ENCODE measurements at places on chromosomes 13 and 19.

DNA sequence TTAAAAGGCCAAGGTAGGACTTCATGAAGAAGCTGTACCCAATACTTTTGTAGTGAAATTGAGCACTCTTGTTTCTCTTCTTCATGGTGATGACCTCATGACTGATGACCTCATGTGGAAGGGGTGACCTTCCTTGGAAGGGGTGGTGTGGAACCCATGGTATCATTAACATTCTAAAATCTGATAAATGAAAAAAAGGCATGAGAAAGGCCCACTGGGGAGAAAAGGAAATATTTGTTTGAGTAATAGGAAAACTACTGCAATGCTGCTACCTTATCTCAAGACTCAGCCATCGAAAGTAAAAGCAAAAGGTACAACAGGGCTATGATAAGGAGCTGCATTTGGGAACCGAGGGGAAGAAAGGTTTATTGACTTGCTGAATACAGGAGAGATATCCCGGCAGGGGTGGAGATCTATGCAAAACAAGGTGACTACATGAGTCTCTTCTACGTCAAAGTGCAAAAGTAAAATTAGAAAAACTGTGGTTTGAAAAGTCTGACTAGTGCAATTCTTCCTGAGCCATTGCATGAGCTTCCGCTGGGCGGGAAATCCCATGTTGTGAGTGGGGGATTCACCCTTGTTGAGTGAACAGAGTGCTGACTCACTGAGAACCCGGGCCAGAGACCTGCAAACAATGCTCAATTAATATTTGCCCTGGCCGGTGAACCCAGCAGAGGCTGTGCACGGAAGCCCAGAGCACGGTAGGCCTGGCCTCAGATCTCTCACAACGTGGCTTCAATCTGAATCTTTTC, 138.9 kb upstream of the RFC3 start:
- peak; percentile 88 for DNase-seq

DNA sequence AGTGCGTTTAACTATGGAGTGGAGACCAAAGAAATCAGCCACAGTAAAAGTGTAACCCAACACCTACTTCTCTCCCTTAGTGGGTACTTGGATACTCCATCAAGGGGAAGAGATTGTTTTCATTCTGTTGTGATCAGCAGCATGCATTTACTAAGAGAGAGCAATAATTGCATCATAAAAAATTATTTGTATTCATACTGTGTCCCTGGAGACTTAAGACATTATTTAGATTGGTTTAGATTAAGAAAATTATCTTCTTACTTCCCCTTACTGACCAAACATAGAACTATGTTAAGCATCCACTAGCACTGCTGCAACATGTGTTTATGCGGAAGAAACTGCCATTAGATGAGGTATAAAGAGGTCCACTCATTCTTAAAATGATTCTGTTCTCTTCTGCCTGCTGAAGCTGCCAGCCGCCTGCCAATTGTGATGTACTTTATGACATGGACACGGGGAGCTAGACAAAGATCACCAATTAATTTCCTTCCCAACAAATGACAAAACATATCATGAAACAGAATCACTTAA, 738.5 kb downstream of the DIAPH3 start:
- DNase-seq: no peak

DNA sequence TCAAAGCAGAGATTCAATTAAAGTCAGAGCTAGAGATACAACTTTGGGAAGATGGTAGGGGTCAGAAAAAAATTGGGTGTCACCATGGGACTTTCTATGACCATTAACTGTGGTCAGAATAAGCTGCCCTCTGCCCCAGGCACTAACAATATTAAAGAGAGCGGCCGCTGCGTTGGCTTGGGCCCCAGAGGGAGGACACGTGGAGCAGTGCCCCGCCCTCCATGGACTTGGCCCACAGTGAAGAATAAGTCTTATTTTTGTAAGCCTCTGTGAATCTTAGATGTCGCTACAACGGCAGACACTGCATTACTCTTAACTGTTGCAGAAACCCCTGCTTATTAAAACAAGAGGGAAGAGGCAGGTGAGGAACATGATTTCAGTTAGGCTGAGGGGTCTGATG, 172.7 kb downstream of the UQCRFS1 start:
- DNase-seq: no peak

DNA sequence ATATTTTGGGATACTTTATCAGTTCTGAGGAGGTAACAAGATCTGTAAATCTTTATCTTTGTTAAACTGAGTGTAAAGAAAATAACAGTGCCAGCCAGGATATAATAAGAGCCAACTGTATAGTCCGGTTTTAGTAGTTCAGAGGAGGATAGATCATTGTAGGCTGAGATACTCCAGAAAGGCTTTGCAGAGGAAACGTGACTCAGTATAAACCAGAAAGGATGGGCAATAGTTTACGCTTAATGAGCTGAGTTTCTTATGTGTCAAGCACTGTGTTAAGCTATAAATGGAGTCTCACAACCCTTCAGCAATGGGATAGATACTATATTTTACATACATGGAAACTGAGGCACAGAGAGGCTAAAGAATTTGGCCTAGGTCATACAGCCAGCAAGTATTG, 3.8 kb downstream of the RFXAP start:
- no peak for DNase-seq

DNA sequence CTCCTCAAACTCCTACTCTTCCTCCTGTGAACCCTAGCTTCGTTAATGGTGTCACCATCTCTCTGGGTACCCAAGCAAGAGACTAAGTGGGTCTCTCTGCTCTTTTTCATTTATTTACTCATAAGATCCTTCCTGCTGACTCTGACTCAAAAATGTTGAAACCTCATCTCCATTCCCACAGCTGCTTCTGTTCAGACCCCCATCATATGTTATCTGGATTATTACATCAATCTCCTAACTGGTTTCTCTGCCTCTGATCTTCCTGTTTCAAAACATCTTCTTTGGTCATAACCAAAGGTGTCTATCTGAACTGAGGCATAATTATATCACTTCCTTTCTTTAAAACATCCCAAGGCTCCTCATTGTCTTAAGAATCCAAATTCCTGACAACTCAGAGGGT, 2.0 kb upstream of the MEDAG start:
- DNase-seq: no peak

GRCh38 chr13:19618977-19619376, 14.5 kb upstream of the MPHOSPH8 start:
- DNase-seq: no peak

DNA sequence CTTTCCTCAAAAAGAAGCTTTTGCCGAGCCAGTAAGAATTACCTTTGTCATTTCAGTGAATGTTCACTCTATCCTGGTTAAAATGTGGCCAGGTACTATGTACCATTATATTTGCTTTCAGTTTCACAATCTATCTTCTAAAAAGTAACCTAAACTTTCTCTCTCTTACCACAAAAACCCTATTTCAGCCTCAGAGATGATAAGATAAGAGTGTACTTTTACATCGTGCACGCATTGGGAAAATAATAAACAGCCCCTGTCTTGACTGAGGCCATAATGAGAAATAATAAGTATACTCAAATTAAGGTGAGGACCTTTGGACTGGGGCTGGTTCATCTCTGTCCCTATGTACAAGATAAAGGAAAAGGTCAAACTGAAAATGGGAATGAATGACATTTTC, 77.7 kb downstream of the ZNF726 start:
- no peak for DNase-seq

DNA sequence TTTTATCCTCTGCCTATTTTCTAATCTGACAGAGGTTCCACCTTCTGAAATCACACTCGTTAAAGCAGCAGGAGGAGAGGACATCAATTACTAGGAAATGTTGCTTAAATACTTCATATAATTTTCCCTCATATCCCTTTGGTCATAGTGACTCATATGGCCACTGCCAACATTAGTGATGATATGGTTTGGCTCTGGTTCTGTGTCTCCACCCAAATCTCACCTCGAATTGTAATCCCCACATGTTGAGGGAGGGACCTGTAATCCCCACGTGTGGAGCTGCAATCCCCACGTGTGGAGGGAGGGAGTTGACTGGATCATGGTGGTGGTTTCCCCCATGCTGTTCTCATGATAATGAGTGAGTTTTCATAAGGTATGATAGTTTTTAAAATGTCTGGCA, 618.4 kb upstream of the SLITRK5 start:
- no peak for DNase-seq

DNA sequence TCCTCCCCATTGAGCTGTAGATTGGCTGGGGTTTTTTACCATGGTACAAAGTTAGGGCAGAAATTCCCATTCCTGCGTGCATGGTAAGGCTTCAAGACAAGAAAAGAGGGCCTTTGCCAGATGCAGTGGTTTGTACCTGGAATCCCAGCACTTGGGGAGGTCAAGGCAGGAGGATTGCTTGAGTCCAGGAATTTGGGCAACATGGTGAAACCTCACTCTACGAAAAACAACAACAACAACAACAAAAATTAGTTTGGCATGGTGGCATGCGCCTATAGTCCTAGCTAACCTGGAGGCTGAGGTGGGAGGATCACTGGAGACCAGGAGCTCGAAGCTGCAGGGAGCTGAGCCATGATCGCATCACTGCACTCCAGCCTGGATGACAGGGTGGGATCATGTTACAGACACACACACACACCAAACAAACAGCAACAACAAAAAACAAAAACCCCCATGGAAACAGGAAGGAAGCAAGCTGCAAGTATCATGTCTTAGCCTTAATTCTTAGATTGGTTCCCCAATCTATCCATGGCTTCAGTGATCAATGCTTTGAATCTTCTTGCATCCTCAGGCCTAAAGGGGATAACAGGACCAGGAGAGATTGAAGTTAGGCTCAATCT, 5.5 kb upstream of the WTIP start:
- no peak for DNase-seq

GRCh38 chr19:22526661-22527272, 104.6 kb upstream of the ZNF98 start:
- no peak for DNase-seq

DNA sequence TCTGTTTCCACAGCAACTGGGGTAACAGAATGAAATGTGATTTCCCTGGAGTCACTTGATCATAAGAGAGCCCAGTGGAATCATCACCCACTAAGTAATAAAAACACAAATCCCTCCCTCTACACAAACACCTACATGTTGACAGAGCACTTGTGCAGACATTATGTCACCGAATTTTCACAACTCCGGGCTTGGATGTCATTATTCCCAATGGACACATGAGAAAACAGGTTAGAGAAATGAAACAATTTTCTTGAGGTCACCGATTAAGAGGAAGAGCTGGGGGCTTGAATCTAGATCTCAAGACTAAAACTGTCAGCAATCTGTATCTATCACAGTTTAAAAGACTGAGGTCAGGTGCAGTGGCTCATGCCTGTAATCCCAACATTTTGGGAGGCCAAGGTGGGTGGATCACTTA, 3.1 kb downstream of the XRCC1 start:
- no peak for DNase-seq

DNA sequence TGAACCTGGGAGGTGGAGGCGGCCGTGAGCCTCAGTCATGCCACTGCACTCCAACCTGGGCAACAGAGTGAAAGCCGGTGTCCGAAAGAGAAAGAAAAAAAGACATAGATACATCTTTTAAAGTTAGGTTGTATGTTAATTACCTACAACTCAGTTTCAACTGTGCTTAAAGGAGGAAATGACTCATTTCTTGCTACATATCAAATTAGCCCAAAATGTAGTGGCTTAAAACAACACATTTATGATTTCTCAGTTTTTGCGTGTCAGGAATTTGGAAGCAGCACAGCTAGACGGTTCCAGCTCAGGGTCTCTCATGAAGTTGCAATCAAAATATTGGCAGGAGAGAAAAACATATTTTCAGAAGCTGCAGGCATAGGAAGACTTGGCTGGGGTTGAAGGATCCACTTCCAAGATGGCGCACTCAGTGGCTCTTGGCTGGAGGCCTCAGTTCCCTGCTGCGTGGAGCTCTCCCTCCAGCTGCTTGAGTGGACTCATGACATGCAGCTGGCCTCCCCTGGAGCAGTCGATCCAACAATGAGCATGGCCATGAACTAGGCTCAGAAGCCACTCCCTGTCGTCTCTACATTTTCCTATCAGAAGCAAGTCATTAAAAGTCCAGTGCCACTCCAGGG, 7.1 kb downstream of the LDLR start:
- DNase-seq: peak; percentile 32

- DNase-seq: no peak
Measured at GRCh38 chr13:41928323-41928722, 32.6 kb downstream of the VWA8 start.

DNA sequence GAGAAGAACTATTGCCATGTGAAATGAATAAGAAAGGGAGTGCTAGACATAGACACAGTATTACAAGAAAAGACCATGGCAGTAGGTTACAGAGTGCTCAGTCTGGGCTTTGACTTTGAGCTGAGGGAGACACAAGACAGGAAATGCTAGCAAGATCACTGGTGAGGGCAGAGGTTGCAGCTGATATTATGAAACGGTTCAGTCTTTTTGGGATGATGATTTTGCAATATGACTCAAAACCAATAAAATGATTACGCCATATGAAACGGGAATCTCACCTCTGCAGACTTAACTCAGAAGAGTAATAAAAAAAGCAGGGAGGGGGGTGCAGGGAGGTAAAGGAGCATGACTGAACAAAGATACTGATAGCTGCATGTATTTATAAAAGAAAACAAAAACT, 123.1 kb downstream of the RBM26 start:
- DNase-seq: no peak

GRCh38 chr19:57633832-57634131, 814 bp downstream of the ZNF211 start:
- DNase-seq: no peak

DNA sequence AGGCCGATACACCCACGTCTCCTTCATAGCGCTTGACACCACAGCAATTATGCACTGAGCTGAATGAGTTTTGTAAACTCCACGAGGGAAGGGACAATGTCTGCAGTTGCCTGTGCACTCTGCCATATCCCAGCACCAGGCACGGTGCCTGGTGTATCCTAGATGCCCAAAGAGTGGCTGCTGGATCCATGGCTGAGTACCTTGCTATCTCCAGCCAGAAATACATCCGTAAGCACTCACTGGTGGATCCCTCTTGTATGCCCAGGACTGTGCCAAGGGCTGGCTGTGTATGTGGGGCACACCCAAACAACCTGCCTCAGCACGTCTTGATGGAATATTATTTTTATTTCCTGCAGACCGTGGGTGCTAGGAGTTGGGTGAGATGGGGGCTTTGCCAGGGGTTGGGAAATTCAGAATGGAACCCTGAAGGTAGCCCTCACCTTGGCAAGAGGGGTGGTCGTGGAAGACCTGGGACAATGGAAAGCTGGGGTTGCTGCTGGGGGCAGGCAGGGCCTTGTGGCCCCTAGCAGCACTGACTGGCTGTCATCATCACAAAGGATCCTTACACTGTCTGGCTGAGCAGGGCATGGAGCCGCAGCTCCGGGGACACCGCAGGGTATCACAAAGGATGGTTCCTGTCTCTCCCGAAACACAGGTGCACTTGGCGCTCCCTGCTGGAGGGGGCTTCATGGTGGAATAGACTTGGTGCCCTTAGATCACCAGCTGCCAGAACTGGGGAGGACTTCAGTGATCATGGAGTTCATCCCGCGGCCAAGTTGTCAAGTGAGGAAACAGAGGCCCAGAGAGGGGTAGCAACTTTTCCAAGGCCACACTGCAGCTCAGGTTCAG, 131.3 kb downstream of the URI1 start:
- DNase-seq: no peak
